ENCODE measurements at places on chromosomes 1 and 21.

DNA sequence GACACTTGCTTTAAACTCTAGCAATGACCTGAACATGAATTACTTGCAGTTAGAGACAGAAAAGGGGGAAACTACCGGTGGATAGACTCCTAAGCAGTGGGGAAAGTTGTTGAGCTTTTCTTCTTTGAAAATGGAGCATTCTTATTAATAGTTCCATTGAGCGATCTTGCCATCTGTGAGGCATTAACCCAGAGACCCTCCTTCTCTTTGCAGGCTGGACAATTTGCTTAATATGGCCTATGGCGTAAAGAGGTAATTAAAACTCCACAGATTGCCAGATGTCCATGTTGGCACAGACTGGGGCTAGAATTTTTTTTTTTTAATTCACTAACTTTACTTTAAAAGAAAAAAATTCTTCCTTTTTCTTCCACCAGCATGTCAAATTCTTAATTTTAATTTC, 88.5 kb downstream of the ELAVL4 start:
- no peak for DNase-seq

DNA sequence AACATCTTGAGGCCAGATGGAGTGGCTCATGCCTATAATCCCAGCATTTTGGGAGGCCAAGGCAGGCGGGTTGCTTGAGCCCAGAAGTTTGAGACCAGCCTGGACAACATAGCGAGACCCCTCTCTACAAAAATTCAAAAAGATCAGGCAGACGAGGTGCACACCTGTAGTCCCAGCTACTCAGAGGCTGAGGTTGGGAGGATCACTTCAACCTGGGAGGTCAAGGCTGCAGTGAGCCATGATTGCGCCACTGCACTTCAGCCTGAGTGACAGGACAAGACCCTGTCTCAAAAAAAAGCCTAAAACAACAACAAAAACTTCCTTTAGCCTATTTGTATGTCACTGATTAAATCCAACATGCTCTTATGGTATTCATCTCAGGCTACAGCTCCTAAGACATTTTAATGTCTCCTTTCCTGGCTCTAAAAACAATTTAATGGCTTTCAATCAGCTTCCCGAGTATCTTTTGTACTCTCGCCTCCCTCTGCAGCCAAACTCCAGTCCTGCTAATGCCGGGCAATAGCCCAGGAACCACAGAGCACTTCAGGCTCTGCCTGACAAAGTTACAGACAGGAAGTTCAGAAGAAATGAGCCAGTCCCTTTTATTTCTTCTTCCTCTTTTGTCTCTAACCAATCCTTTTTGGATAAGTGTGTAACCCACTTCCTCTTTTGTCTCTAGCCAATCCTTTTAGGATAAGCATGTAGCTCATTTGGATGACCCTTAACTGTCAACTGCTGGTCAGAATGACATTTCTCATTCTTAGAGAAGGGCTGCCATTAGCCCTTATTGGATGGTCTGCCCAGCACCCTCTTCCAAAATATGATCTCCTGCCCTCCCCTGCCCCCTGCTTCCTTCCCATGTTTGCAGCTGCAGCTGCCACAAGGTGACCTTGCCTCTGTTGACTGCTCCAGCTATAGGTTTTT, 6.6 kb upstream of the DOP1B start:
- no peak for DNase-seq

GRCh38 chr1:30518186-30518585, 205.2 kb downstream of the MATN1 start:
- no peak for DNase-seq

- no peak for DNase-seq
Measured at GRCh38 chr1:183567584-183567983, 22.7 kb downstream of the NCF2 start.

DNA sequence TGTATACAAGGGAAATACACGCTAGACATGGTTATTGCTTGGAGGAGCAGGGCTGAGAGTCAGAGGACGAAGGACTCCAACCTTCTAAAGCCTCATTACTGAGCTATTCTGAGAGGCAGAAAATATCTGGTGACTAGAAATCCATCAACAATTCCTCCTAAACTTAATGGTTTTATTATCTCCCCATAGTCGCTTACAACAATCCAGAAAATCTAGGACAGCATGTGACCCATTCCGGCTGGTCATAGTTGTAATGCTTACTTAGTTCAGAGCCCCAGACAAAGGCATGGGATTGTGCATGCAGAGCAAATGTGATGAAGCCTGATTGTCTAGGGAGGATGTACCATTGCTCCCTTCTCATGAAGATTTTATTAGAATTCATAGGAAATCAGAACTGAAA, 114.5 kb upstream of the PLXNA2 start:
- DNase-seq, result no peak

GRCh38 chr1:65247419-65248359, 61.7 kb upstream of the DNAJC6 start:
- no peak for DNase-seq

DNA sequence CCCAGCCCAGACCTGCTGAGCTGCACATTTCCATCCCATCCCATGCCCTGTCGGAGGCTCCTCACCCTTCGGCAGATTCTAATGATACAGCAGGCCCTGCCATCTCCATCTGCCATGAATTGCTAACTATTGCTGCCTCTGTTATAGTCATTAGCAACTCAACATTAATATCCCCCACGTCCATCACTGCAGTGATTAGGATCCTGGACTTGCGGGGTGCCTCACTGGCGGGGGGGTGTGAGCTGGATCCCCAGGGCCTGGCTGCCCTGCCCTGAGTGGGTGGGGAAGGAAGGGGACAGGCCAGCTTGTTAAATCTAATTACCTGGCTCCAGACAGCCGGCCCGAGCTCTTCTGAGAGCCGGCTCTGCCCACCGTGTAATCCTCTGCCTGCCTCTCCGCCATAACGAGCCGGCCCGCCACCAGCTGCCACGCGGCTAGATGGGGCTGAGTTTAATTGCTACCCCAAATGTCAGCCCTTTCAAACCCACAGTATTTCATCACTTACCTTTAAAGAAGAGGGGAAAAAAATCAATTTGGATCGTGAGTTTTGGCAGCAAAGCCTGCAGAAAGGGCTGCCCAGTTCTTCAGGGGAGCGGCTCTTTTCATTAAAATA, 227.3 kb upstream of the CSF3R start:
- no peak for DNase-seq

GRCh38 chr1:155976062-155976912, 2.1 kb downstream of the ARHGEF2 start:
- no peak for DNase-seq

- DNase-seq, result no peak
Measured at GRCh38 chr1:156050376-156050775, 3.2 kb downstream of the UBQLN4 start.

- DNase-seq, result no peak
Measured at GRCh38 chr1:182977480-182977879, 24.5 kb upstream of the SHCBP1L start.

- DNase-seq, result no peak
Measured at GRCh38 chr21:27513825-27514224, 546.9 kb upstream of the ADAMTS5 start.

- DNase-seq, result no peak
Measured at GRCh38 chr1:66351478-66351877, 182.5 kb upstream of the SGIP1 start.

- no peak for DNase-seq
Measured at GRCh38 chr21:37206496-37206895, 60.6 kb downstream of the VPS26C start.

- DNase-seq, result no peak
Measured at GRCh38 chr1:43143441-43143888, 28.6 kb downstream of the EBNA1BP2 start.

- no peak for DNase-seq
Measured at GRCh38 chr1:5390504-5390903, 601.7 kb downstream of the NPHP4 start.

- peak; percentile 1 for DNase-seq
Measured at GRCh38 chr1:118185084-118185832, at the start of gene SPAG17. Gene SPAG17 (minus strand): TSS chr1:118185228. CDS start chr1:118185157, 71 bp downstream.

DNA sequence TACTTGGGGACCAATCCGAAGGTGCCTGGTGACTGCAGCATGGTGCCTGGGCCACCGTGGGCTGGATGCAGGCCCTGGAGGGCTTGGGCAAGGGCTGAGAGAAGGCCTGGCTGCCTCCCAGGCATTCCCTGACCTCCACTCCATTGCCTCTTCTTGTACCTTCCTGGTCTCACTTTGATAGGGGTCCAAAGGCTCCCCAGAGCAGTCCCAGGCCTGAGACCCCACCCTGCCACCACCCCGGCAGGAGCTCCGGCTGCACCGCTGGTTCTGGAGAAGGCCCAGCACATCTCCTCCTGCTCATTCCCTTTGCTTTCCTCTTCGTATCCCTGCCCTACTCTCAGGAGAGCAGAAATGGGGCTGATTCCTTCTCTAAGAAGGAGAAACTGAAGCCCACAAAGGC, 133.3 kb upstream of the IPO9 start:
- no peak for DNase-seq

- DNase-seq, result no peak
Measured at GRCh38 chr21:37136744-37137143, 63.7 kb downstream of the TTC3 start.

DNA sequence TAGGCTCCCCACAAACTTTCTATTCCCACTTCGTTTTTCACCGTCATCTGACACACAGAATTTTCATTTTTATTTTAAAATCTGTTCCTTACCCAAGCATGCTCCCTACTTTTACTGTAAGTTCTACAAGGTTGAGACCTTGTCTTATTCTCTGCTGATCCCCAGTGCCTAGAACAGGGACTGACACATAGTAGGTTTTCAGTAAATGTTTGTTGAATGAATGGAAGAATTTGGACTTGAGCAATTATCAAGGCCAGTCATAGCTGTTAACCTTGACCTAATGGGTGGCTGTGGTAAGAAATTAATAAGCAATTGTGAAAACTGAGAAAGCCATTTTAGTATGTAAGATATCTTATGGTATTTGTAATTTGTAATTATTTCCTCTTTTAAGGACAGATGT, 71.1 kb downstream of the LAMC1 start:
- DNase-seq, result no peak

- DNase-seq, result no peak
Measured at GRCh38 chr1:101154547-101154946, 82.3 kb upstream of the S1PR1 start.

DNA sequence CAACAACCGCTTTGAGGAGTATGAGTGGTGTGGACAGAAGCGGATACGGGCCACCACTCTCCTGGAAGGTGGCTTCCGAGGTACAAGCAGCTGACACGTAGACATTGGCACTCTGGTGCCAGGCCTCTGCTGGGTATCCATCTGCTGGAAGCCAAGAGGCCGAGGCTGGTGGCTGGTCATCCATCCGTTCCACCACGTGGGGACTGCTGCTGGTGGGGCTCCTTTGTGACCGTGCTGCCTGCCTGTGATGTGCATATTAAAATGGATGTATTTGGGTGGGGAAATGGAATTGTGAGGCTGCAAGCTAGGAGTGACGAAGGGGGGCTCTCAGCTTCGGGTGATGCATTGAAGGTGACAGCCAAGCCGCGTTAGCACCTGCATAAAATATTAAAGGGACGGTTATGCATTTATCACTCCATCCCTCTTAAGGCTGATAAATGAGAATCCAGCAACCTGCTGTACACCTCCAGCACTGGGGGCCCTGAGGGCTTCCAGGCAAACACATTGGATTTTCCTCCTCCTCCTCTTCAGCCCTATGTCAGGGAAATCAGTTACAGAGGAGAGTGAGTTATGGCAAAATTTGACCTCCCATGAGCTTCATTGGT, 38.1 kb downstream of the TMEM53 start:
- no peak for DNase-seq

DNA sequence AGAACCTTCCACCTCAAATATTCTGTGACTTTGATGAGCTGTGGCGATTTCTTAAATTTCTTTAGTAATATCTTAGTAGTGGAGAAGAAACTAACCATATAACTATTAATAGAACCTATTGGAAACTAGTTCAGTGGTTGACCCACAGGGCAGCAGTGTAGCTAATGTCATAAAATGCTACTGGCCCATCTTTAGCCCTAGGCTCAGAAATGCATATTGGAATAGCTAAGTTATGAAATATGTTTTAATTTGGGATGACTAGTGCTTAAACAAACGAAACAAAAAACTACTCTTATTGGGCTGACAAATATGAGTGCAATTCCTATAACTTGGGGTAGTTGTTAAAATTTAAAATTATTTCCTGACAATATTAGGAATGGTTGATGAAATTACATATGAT, 20.2 kb downstream of the MACO1 start:
- DNase-seq, result no peak

- no peak for DNase-seq
Measured at GRCh38 chr1:247266053-247266452, 10.2 kb downstream of the VN1R5 start.

GRCh38 chr1:211375146-211375818, 48.6 kb downstream of the TRAF5 start:
- no peak for DNase-seq

DNA sequence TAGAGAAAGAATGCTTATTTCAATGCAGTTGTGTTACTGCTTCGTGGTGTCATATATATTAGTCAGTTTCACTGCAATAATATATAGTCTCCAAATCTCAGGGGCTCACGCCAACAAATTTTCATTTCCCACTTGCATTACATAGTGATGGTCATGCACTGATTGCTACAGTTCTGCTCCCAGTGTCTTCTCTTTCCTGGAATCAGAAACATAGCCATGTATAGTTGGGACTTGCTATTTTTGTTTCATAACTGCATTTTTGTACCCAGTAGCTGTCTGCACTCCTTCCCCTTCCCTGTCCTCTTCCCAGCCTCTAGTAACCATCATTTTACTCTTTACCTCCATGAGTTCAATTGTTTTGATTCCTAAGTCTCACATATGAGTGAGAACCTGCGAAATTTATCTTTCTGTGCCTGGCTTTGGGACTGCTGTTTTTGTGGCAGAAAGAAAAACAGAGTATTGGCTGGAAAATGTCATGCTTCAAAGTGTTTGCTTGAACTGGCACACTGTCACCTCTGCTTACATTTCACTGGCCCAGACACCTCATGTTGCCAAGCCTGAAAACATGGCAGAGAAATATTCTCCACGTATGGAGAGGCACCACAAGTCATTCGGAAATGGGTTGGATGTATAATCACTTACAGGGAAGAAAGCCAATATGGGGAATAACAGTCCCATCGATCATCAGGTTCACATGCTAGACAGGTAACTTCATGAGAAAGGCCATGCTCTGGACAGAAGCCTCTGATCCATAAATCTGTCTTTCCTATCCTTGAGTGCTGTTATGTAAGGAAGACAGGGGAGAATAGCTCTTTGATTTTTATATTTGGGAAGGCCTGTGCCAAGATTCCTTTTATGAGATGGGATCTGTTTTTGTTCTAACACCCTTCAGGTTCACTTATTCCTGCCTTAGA, 60.4 kb upstream of the BACH1 start:
- DNase-seq, result no peak

All from stimulated activated CD4-positive, alpha-beta T cell treated with anti-CD3 and anti-CD28 coated beads, TNF-alpha, amount 100 ng/mL, for 48 hours (primary cell).